Stimulated activated CD8-positive, alpha-beta memory T cell treated with anti-CD3 and anti-CD28 coated beads, Interleukin-7, amount 100 ng/mL, for 1 hour (primary cell): ENCODE measurements at places on chromosomes 7 and 10.

- DNase-seq: no peak
Measured at GRCh38 chr7:140217750-140218501, 41.1 kb upstream of the KDM7A start.

- DNase-seq: no peak
Measured at GRCh38 chr10:110350812-110351211, 46.1 kb upstream of the SMNDC1 start.

DNA sequence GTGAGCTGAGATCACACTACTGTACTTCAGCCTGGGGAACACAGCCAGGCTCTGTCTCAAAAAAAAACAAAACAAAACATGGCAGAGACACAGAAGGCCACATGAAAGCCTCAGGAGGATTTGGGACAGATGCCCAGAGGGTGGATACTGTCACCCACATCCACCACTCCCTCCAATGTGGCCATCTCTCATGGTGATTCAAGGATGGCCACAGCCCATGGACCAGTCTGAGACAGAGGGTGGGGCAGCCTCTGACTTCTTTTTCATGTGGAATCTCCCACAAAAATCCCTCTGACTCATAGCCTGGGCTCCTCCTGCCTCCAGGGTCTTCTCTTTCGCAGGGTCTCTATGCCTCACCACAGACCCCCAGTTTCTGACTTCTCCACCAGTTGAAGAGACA is 59.0 kb upstream of the GTF2I start:
- DNase-seq: no peak

- DNase-seq: no peak
Measured at GRCh38 chr7:609365-609764, 89.7 kb upstream of the PDGFA start.
